Activated CD4-positive, alpha-beta T cell treated with anti-CD3 and anti-CD28 coated beads, Interleukin-2, amount 50 U/mL, for 16 hours (primary cell): ENCODE measurements at places on chromosomes 1 and 21.

GRCh38 chr1:22056043-22056442 lies 3.5 kb downstream of the CDC42 start:
- no peak for DNase-seq

DNA sequence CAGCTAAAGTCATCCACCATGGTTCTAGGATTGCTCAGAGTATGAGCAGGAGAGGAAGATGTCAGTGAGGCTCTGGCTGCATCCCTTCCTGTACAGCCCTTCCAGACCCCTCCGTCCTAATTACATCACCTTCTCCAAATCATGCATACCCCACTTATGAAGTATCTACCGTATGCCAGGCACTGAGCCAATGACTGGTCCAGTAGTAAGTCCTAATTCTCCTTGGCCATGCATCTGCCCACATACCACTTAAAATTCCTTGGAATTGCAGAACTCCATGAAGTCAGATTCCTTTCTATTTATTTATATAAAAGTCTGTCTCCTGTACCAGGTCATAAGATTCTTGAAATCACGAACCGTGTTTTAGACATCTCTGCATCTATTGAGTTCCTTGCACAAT lies 106.1 kb downstream of the SEC16B start:
- no peak for DNase-seq

DNA sequence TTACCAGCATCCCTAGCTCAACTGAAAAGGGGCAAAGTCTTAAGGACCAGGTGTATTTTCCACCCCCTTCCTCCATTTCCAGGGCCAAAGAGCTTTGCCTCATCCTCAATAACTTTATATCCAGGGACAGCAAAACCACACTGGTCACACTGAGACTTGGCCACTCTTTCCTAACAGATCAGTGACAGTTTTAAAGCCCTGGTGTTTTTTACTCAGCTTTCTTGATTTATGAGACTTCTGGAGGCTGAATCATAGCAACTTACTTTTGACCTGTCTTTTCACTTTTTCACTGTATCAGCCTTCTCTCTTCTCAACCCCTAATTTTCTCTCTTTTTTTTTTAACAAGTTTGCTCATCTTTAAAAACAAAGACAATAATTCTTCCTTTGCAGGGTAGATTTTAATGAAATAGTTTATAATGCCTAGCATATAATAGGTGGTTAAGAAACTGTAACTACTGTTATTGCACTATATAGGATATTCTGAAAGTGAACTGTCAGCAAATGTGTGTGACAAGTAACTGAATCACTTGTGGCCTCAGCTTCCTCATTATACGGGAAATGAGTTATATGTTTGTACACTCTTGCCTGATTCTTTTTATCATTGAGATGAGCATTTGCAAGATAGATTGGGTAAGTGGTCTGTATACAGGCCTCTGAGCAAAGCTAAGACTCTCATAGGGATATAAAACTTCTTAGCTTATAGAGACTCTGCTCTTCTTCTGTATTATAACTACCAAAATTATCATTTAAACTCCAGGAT lies 19.7 kb upstream of the DYNLT5 start:
- DNase-seq, result peak; percentile 63

DNA sequence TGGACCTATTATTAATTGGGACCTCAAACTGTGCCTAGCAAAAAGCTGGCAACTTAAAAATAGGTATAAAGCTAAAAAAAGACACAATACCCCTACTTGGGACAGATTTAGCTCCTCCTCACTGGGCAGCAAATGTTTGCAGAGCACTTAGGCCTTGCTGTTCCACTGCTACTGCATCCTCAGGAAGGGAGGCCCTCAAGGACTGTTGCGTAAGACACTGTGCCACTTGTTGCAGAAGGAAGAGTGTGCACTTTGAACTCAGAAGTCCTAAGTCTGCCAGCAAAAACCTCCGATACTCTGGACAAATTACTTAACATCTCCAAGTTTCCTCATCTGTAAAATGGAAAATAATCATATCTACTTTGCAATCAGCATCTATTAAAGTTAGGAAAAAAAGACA lies 322.9 kb downstream of the BARHL2 start:
- no peak for DNase-seq

DNA sequence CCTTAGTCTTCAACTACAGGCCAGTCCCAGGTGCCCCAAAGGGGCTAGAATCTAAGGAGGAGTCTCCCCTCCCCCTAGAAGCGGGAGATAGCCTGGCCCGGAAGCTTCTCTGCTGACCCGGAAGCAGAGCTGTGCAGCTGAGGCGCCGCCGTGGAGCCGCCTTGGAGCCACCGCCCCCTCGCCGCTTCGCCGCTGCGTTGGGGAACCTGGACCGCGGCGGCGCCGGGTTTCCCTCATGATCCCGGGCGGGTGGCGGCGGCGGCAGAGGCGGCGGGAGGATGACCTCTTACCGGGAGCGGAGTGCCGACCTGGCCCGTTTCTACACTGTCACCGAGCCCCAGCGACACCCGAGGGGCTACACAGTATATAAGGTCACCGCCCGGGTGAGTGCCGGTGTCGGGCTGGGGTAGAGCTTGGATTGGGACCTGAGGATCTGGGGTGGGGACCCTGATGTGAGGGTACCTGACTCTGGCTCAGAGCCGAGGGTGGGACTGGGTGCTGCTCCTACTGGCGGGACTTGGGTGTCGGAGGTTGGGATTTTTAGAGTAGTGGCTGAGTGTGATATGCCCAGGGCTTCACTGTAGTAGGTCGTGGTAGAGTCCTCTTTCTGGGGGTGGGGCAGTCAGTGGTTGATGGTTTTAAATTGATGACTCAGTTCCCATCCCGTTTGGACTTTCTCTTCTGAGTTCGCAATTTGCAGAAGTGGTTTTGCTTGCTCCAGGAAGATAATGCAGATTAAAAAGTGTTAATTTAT lies at the start of gene RPS6KC1:
Gene RPS6KC1, plus strand, starts transcription at position 115 of the 754 bp plus-strand sequence. Its CDS starts 164 bp downstream, at position 279.
- DNase-seq, result peak; percentile 89

DNA sequence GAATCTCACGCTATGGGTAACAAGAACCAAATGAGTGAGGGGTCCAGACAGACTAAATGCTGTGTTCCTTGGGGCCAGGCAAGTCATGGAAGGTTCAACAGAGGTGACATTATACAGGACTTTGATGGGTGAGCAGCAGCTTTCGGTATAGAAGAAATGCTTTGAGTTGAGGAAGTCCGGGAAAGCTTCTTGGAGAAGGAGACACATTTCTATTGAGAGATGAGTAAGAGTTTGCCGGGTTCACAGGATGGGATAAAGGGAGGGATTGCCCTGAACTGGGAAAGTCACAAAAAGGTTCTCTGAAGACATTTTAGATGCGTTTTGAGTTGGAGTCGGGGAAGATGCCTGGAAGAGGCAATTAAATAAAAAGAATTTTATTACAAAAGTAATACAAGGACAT lies 580 bp upstream of the AZIN2 start:
- no peak for DNase-seq

GRCh38 chr1:22258698-22259097 lies 115.8 kb upstream of the WNT4 start:
- no peak for DNase-seq

- DNase-seq, result no peak
Measured at GRCh38 chr1:161836018-161836417, 69.9 kb downstream of the ATF6 start.

DNA sequence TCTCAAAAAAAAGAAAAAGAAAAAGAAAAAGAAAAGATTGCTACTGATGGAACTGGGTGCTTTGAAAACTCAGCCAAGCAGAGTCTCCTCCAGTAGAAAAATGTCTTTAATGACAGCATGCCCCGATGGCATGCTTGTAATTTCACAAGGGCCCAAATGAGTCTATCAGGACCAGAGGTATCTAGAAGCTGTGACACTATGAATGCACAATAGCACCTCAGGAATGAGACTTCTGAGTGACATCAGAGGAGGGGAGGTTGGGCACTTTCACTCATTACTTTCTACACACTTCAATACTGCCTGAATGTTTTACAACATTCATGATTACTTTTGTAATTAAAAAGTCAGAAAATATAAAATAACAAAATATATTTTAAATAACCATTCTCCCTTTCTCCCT lies 15.1 kb upstream of the CD58 start:
- no peak for DNase-seq

DNA sequence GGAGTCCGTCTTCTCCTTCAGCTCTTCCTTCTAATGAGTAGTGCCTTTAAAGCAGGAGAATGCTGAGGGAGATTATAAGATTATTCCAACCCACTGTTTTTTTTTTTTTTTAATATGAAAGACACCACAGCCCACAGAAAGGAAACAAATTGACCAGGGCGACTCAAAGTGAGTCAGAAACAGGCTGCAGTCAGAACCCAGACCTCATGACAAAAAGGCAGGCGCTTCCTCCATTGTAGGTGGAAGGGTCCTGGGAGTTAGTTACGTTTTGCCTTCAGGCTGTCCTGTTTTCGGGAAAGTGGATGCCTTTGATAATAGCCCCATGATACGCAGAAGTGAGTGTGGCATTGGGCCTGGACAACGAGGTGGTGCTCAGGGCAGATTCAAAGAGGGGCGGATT lies 21.0 kb downstream of the PLXNA2 start:
- no peak for DNase-seq

- DNase-seq, result no peak
Measured at GRCh38 chr21:15207231-15207630, 142.4 kb upstream of the NRIP1 start.

- no peak for DNase-seq
Measured at GRCh38 chr1:17600321-17600720, 60.8 kb downstream of the ARHGEF10L start.

DNA sequence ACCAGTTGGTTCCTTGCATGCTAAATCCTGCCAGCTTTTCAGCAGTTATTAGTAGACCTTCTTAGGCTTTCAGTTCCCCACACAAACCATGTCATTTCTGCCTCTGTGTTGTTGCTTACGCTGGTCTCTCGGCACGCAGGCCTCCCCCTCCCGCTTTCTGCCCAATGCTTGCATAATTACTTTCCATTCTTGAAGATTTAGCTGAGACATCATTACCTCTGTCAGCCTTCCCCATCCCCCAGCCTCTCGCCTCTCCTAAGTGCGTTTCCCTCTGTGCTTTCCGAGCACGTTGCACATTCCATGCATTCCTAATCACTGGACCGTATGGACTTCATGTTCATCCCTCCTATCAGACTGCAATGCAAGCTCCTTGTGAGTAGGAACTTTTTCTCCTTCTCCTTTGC lies 26.8 kb downstream of the TSHB start:
- DNase-seq, result no peak

GRCh38 chr1:64231654-64232053 lies 28.2 kb downstream of the UBE2U start:
- DNase-seq, result no peak

- DNase-seq, result no peak
Measured at GRCh38 chr1:33443705-33444180, 12.8 kb upstream of the PHC2 start.

GRCh38 chr1:932776-933602 lies 9.3 kb downstream of the SAMD11 start:
- DNase-seq, result no peak

DNA sequence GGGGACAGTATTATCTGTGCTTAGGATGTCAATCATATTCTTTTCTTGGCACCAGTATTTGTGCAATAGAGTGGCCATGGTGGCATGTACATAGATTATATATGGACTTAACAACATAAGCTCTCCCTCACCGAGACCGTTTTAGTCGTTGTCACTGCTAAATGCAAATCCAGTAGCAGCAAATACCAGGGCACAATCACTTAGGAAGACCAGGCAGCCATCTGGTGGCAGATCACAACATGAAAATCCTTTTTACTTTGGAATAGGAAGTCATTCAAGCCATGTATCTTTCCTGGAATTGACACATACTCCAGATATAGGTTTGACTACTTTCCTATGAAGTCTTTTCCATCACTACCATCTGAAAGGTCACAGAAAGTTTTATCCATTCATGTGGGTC lies 53.2 kb upstream of the C1orf87 start:
- no peak for DNase-seq

DNA sequence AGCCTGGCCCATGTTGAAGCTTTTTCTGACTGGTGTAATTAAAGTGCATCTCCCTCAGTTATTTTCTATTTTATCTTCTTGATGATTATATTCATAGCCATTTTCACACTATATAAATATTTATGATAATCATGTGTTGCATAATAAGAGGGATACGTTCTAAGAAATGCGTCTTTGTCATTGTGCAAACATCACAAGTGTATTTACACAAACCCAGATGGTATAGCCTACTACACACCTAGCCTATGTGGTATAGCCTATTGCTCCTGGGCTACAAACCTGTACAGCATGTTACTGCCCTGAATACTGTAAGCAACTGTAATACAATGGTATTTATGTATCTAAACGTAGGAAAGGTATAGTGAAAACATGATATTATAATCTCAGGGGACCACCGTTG lies 88.1 kb downstream of the BACH1 start:
- DNase-seq, result no peak

DNA sequence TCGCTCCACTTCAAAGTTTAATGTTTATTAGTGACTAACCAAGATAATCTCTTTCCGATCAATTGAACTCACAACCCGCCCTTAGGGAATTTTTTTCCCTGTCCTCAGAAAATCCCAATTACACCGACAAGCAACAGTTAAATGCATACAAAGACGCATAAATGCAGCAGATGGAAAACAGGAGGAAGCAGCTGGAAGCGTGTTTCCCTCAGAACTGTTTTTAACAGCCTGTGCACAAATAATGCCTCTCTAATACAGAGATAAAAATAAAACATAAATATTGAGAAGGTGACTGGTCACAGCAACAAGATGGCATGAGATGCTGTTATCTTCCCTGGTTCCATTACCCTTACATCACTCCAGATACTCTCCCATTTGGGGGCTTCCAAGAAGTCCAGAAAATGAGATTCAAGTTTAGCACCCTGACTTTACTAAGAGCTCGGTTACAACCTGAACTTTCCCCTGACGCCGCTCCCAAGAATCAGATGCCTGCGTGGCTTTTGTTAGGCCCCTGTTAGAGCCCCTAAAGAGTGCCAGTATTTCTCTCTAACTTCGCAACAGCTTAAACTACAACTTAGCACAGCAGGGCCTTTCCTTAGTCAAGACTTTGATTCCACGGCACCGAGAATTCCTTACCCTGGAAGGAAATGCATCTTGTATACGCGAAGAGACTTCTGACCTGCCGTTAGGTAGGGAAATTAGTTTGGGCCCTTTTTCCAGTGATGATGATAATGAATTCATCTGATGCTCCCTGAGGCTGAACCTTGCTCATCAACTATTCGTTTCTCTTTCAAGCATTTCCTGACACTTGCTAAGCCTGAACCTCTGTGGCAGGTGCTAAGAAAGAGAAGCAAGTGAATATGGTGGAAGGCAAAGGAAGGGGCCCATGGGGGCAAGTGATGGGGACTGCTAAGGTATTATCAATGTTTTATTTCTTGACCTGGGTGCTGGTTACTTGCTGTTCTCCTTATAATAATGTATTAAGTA lies 137.7 kb upstream of the SMYD2 start:
- DNase-seq, result no peak

GRCh38 chr1:213017447-213018273 lies 2.0 kb upstream of the ANGEL2 start:
- no peak for DNase-seq

- DNase-seq, result no peak
Measured at GRCh38 chr1:38239258-38239835, 192.8 kb upstream of the POU3F1 start.

- DNase-seq, result peak; percentile 19
Measured at GRCh38 chr1:211381481-211382181, 55.0 kb downstream of the TRAF5 start.

- no peak for DNase-seq
Measured at GRCh38 chr1:224607188-224608148, 8.6 kb upstream of the CNIH3 start.
